ENCODE measurements at places on chromosomes 16 and 17.

GRCh38 chr16:3099732-3100499, 822 bp upstream of the ZSCAN10 start:
- DNase-seq, result peak; percentile 87

GRCh38 chr17:66449418-66449977, 147.1 kb downstream of the PRKCA start:
- no peak for DNase-seq

GRCh38 chr17:42562388-42563142, 617 bp downstream of the COASY start:
- no peak for DNase-seq

GRCh38 chr17:17353625-17354484, 50.7 kb downstream of the NT5M start:
- no peak for DNase-seq

DNA sequence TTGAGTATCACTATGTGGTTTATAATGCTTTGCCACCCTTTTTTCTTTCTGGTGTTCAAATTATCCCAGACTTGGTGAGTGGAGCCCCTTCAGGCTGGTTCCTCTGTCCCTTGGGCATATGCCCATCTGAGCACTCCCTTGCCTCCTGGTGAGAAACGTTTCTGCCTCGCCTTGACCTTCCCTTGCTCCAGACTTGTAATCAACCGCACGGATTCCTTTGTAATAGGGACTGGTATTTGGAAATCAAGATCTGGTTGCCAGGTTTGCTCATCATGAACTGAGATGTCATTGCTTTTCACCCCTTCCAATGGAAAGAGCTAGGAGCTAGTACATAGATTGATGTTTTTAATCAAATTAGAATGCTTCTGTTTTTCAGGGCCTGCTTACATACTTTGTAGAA, 43.7 kb downstream of the SEC14L1 start:
- no peak for DNase-seq

GRCh38 chr17:74296548-74296936, 22.5 kb downstream of the DNAI2 start:
- peak; percentile 40 for DNase-seq

DNA sequence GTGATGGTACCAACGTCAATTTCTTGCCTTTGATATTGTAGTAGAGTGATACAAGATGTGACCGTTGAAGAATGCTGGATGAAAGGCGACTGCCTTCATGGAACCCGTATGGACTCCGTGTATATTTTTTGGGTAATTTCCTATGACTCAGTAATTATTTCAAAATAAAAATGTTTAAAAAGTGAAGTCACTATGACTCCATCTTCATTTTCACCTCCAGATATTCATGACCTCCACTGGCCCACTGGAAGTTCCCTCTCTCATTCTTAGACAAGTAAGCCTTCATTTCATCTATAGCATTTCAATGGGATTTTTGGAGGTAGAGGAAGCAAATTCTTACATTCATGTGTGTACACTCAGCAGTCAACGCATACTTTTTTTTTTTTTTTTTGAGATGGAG, 111.8 kb upstream of the NUDT7 start:
- DNase-seq, result no peak

GRCh38 chr16:54724346-54724925, 206.2 kb upstream of the IRX5 start:
- DNase-seq, result no peak

GRCh38 chr16:72983241-72983640, 64.7 kb downstream of the ZFHX3 start:
- no peak for DNase-seq

DNA sequence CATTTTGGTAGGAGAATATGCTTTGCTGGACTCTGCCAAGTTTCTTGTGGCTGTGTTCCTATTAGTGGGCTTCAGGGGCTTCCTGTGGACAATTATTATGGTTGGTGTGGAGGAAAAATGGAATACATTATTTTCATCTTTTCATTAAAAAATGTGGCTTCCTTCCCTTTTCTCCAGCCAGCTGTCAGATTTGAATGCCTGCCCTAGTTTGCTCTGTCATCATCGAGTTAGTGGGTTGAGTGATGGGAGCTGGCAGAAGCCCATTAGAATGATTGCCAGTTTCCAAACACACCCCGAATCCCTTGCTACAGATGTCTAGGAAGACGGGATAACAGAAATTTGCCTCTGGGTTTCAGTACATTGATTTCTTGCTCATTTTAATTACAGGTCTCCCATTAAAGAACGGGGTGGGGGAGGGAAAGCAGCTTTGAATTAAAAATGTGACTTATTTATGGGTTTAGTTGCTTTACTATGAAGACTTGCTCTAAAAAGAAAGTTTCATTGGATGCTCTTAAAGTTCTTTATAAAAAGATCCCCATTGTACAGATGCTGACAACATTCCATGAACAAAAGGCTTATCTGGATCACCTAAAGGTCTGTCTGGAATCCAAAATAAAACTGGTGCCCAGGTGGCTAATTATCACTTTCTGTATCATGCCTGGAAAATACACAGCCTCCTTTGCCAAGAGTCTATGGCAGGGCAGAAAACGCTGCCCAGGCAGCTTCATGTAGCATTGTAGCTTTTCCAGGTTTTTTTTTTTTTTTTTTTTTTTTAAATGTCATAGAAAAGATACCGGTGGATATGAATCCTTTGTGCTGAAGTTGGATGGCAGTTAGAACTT, 103.6 kb downstream of the PRKCA start:
- no peak for DNase-seq

GRCh38 chr16:75216127-75216526, 2.7 kb upstream of the CTRB1 start:
- no peak for DNase-seq

DNA sequence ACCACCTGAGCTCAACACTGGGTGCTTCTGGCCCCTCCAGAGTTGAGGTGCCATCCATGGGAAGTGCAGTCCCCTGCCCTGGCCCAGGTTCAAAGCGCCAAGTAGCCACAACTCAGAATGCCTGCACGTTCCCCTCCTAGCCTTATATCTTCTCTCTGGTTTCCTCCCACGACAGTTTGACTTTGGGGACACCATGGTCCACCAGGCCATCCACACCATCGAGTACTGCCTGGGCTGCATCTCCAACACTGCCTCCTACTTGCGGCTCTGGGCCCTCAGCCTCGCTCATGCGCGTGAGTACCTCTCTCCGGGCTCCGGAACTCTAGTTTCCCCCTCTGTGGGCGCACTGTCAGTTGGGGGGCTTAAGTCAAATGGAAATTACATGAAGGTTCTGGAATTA, 22.4 kb upstream of the NAGLU start:
- no peak for DNase-seq

DNA sequence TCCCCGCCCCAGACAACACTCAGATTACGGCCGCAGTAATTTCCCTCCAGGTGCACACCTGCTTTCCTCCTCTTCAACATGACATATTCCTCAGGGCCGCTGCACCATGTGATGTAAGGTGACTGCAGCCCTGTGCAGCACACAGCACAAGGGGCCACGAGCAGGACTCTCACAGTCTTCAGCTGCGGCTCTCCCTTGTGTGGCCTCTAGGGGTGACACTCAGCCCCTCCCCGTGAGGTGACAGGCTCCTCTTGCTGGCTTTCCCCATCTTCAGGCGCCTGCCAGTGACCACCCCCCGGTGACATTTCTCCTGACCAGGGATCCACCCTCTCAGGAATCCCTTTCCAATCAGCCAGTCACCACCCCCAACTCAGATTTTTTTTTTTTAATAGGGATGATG, 31.3 kb upstream of the ABCC3 start:
- DNase-seq, result no peak

DNA sequence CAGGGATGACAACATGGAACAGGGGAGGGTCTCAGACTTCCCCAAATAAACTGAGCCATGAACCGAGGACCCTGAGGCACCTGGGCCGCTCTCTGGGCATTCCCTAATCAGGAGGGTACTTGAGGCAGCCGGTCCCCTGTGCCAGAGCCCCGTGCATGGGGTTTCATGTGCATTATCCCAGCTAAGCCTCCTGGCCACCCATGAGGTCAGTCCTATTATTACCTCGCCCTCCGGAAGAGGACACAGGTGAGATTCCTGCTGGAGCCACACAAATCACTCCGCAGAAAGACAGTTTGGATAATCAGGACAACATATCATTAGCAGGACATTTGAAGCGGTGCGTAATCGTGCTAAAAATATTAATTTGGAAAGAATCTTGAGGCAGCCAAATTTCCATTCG, 274.0 kb downstream of the PARN start:
- DNase-seq, result no peak

- DNase-seq, result no peak
Measured at GRCh38 chr17:33287096-33287725, 5.9 kb downstream of the ASIC2 start.

DNA sequence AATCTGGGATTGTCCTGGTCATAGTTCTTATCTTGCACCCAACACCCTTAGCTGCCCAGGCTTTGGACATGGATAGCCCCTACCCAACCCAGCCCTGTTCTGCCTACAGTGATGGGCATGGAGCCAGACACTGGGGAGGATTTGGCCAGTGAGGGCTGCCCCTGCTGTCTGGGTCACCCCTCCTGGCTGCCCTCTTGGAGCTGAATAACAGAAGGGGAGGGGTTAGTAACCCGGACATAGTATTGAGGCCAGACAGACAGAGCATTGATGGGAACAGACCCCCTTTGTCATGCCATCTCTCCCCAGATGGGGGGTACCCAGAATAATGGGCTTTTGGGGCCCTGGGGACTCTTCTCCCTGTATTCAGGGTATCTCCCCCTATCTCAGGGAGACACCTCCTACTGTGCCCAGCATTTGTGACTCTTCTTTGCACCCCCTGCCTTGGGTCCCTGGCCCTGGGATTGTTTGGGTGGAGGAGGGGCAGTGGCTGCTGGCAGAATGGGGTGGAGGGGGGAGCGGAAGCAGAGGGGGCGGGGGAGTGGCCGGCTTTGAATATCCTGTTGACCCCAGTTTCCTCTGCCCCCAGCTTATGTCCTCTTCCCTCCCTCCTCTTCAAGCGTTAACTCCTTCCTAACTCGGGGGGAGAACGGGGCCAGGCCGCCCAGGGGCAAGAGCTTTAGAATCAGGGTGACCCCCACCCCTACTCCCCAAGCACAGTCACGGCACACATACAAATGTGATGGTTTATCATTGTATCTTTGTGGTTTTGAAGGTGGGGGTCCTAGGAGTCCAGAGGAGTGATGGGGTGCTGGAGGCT, 17.0 kb downstream of the GJD3 start:
- DNase-seq, result no peak

- peak; percentile 92 for DNase-seq
Measured at GRCh38 chr17:75845058-75845711, 981 bp upstream of the UNC13D start.

DNA sequence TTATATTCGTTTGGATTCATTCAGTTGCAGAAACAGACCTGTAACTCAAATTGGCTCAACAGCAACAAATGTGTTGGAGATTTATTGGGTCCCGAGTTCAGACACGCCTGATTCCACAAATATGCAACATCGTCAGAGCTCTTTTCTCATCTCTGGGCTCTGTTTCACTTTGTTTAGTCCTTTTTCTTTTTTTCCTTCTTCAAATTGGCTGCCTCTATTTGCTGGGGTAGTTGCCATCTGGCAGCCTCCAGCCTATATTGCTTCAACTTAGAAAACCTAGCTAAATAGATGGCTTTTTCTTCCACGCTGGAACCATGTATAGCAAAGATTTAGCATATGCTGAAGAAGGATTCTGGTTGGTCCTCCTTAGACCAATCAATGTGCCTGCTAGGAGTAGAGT, 398.5 kb downstream of the RBFOX1 start:
- no peak for DNase-seq

GRCh38 chr16:30567160-30567990, 4.1 kb downstream of the ZNF688 start:
- peak; percentile 19 for DNase-seq

DNA sequence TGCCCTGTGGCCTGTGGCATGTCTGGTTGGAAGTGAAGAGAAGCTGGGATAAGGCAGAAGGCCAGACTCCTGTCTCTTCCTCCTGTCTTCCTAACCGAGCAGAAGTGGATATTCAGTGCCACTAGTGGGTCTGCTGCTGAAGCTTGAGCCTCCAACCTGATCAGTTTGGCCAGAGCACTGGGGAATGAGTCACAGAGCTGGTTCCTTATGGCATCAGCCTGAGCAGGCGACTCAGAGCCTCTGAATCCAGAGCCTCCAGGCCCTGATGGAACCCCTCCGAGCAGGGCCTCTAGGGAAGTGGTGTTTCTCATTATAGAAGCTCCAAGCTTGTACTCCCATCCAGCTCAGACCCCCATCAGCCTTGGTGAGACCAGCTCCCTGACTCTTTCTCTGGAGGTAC, 2.0 kb downstream of the WSCD1 start:
- DNase-seq, result peak; percentile 35

Data from H54 (cell line).